ENCODE measurements at places on chromosomes 5 and 9. TPM values are rescaled to one million over a fixed set of nuclear protein-coding genes. Genes with fewer than 3 reads are reported as not detected.
A peak's percentile ranks its signal among the peaks of the same experiment; 100 is the strongest.

GRCh38 chr5:89300426-89300970 lies 417.5 kb upstream of the MEF2C start:
- no peak for DNase-seq

DNA sequence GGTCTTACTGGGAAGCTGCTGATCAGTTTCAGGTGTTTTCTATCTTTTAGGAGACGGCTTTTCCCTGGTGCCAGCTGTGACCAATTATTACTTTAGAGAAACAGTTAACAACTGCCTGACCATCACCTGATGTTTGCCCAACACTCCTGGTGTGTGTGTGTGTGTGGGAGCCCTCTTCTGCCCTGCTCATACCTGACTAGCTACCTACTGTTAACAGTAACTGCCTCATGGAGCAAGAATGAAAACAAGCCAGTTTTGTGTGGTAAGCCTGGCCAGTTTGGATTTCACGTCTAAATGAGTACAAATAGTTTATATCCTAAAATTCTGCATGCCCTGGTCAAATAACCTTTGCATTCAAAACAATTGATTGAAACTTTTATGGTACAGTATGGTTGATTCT lies 46.1 kb upstream of the RIOK2 start:
- no peak for DNase-seq

DNA sequence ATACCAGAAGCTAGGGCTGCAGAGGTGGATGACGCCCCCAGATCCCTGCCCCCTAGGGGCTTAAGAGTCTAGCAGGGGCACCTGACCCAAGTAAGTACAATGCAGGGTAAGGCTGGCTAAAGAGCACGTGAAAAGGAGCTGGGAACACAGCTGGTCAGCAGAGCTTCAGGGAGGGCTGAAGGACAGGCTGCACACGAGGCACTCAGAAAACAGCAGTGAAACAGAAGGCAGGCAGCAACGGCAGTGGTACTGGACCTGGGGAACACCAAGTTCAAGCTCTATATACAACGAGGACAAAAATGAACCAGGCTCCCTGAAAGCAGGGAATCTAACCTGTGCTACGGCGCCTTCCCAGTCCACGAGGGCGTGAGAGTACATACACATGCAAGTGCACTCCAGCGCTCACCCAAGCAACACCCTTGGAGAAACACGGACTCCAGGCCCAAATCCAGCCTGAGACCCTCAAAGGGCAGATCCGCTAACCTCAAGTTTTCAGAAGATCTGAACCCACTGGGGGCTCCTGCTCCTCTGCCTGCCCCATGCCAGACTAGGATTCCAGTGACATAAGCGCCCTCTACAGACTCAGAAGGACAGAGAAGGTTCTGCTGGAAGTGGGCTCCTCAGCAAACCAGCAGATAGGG lies 57.4 kb downstream of the PSMB7 start:
- peak; percentile 33 for DNase-seq

DNA sequence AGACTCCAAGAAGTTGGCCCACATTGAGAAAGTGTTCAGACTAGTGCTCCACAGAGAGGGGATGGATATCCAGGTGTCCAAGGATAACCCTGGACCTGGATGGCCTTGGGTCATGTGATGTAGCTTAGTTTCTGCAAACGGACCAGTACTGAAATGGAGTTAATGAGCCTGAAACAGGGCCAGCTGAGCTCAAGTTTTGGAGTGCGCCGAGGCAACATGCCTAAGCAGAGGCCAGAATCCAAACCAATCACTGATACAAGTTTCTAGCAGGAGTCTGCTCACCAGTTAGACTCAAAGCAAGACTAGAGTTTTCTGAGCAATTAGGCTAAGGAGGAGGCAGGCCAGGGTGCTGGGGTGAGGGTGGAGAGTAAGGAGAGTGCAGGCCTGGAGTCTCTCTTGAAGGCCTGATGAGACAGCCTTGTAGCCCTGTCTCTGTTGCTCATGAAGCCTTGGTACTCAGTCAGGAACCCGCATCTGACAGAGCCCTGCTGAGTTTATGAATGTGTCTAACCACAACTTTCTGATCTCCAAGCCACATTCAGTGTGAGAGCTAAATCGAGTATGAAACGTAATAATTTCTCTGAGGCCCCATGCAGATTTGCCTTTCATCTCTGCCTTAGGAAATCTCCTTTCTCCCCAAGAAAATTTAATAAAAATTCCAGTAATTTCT lies 68.9 kb upstream of the EQTN start:
- DNase-seq: no peak

FREM1 gene
- 1.1 TPM for total RNA-seq

SPATA31A3 gene
- total RNA-seq: not detected
